ENCODE measurements at places on chromosomes 2 and 18. TPM values are rescaled to one million over a fixed set of nuclear protein-coding genes. Genes with fewer than 3 reads are reported as not detected.

DNA sequence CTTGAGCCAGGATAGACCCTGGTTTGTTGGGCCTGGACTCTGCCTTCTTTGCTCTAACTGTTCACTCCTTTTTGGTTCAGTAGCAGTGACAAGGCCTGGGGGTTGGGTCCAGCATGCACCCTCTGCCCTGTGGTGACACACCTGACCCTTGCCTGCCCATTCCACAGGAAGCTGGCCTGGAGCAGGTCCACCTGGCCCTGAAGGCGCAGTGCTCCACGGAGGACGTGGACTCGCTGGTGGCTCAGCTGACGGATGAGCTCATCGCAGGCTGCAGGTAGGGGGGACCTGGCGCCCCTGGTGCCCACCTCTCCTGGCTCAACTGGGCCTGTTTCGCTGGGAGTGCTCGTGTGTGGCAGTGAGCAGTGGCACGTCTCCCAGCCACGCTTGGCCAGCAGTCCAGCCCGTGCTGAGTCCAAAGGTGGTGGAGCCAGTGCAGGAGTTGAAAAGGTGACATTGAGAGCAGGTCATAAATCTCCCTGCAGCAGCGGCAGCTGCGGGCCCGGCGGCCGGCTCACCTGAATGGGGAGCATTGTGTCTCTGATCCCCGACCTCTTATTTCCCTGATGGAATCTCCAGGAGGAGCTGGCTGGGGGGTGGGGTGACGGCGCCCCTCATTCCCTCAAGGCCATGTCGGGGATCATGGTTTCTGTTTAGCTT lies 102.6 kb downstream of the DYSF start:
- DNase-seq, result no peak

The DSG4 gene
- polyA plus RNA-seq, result not detected

GRCh38 chr2:231181860-231182512 lies 16.4 kb upstream of the ARMC9 start:
- DNase-seq, result peak; percentile 48

DNA sequence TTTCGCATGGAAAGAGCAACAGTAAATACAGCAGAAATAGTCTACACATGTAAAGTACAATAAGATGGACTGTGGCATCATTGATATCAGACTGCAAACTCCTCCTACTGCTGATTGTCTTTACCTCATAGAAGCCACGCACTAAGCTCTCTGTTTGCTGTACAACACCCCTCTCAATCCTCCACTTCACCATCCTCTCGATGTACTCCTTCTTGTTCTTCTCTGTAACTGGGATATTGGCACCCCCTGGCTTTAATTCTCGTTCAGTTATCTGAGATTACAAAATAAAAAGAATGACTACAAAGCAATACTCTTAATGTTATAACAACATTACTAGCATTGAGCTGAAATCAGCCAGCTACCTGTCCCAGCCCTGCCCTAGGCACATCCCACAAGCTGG lies 49.3 kb upstream of the STK17B start:
- no peak for DNase-seq

DNA sequence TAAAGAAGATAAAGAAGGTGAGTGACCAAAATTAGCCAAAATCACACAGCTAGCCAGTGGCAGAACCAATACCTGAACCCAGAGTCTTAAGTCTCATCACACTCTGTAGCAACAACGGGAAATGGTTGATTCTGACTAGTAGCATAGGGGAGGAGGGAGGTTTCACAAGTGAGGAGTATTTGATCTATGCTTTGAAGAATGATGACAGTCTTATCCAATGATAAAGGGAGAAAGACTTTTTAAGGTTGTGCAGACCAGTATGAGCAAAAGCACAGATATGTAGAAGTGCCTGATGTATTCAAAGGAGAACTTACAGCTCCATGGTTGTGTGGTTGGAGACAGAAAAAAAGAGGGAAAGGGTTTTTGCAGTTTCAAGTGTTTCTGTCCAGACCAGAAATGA lies 50.7 kb upstream of the LINC00305 start:
- DNase-seq, result no peak

GRCh38 chr2:194566907-194567660 lies 1089.9 kb upstream of the SLC39A10 start:
- no peak for DNase-seq

The IL1RL1 gene
- 0.14 TPM for polyA plus RNA-seq

The ABCB11 gene
- polyA plus RNA-seq, result not detected

- DNase-seq, result peak; percentile 48
Observed at GRCh38 chr2:20543469-20544152, 96.7 kb downstream of the RHOB start.

Measured in fibroblast of lung (primary cell).